ENCODE measurements at places on chromosomes 12 and 14. TPM values are rescaled to one million over a fixed set of nuclear protein-coding genes. Genes with fewer than 3 reads are reported as not detected.

DNA sequence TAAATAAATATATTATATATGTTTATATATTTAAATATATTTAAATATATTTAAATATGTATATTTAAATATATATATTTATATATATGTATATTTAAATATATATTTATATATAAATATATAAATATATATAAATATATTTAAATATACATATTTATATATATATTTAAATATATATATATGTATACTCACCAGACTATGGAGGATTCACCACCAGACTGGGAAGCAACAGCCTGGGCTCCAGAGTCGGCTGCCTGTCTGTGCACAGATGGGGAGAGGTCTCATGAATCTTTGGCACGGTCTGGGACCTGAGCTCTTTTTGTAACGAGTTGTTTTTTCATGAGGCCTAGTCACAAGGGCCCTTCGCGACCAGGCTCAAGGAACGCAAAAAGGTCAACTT, 21.3 kb downstream of the NOC4L start:
- peaks cover 13% of the 10 kb centered on the region for H3K27me3 ChIP-seq
- no peak overlapping the region for H3K4me3 ChIP-seq
- H3K36me3 ChIP-seq: no peaks in the 10 kb centered on the region

- no peaks in the 10 kb centered on the region for H3K4me1 ChIP-seq
- no peaks in the 10 kb centered on the region for H3K27me3 ChIP-seq
- DNase-seq: no peak
- no peak overlapping the region for H3K4me3 ChIP-seq
- H3K36me3 ChIP-seq: no peaks in the 10 kb centered on the region
Measured at GRCh38 chr12:14975457-14975856, 2.6 kb downstream of the PDE6H start.

GRCh38 chr12:119589097-119589496, 4.5 kb upstream of the TMEM233 start:
- no peaks in the 10 kb centered on the region for H3K4me1 ChIP-seq
- H3K27me3 ChIP-seq: peaks cover 5% of the 10 kb centered on the region
- no peak overlapping the region for H3K4me3 ChIP-seq

GRCh38 chr12:53862831-53863230, 75.8 kb upstream of the HOXC13 start:
- peaks cover 7% of the 10 kb centered on the region for H3K27me3 ChIP-seq
- no peak overlapping the region for H3K27ac ChIP-seq
- H3K4me1 ChIP-seq: no peaks in the 10 kb centered on the region
- H3K36me3 ChIP-seq: no peaks in the 10 kb centered on the region
- H3K4me3 ChIP-seq: no peak overlapping the region
- DNase-seq: peak; percentile 2

The MARS1 gene
- 164 TPM for polyA plus RNA-seq

DNA sequence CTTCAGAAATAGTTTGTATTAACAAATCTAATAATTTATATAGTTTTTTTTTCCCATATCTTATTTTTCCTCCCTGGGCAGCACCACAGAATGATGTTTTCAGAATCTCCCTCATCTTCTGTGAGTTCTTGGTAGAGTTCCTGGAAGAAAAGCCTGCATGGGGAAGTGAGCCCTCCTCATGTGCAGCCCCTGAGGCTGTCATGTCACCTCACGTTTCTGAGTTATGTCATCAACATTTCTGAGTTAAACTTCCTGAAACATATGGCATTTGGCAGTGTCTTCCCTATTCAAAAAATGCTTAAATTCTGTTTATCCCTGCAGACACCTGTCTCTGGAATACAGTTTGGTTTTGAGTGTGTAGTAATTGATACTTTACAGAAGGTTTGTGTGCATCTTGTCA, 979.0 kb downstream of the TMEM121 start:
- no peak overlapping the region for H3K27ac ChIP-seq
- H3K27me3 ChIP-seq: no peaks in the 10 kb centered on the region
- no peaks in the 10 kb centered on the region for H3K4me1 ChIP-seq

The TBX3 gene
- polyA plus RNA-seq: 40.5 TPM

The CEBPE gene
- polyA plus RNA-seq: not detected

- no peak for DNase-seq
- H3K4me3 ChIP-seq: no peak overlapping the region
- H3K27ac ChIP-seq: no peak overlapping the region
- H3K4me1 ChIP-seq: no peaks in the 10 kb centered on the region
- H3K36me3 ChIP-seq: no peaks in the 10 kb centered on the region
Measured at GRCh38 chr14:21669284-21669683, 4.3 kb downstream of the OR4E1 start.

- H3K27me3 ChIP-seq: no peaks in the 10 kb centered on the region
- H3K36me3 ChIP-seq: no peaks in the 10 kb centered on the region
- no peak overlapping the region for H3K27ac ChIP-seq
- no peak for DNase-seq
Measured at GRCh38 chr12:119528241-119528640, 65.3 kb upstream of the TMEM233 start.

GRCh38 chr12:90871726-90872096, 83.3 kb downstream of the CCER1 start:
- no peaks in the 10 kb centered on the region for H3K27me3 ChIP-seq
- H3K36me3 ChIP-seq: no peaks in the 10 kb centered on the region
- H3K27ac ChIP-seq: no peak overlapping the region

The WASHC3 gene
- polyA plus RNA-seq: 54.8 TPM

DNA sequence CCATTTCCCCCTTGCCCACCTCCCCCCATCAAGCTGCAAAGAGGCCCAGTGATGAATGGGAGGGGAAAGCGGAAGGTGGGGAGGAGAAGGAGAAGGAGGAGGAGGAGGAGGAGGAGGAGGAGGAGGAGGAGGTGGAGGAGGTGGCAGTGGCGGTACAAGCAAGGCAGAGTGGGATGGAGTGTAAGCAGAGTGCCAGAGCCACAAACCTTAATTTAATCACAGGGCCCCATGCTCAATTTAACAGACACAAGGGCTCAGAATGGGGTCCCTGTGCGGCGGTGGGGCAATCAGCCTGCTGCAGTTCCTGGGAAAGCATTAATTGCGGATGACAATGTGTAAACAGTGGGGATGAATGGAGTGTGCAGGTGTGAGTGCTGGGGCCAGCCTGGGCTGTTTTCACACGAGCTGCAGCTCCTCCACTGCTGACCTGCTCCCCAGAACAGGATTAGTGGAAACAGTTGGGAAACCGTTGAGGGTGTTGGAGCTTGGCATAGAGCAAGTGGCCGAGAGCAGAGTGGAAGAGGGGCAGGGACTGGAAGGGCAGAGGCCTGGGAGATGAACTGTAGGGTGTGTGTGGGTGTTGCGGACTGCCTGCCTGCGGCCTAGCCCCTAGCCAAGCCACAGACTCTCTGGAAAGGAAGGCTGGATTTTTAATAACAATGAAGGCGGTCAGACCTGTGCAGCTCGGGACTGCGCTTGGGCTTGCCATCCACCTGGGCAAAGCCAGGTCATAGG, 36.4 kb upstream of the SMOC1 start:
- DNase-seq: no peak
- H3K36me3 ChIP-seq: no peaks in the 10 kb centered on the region
- no peaks in the 10 kb centered on the region for H3K4me1 ChIP-seq
- H3K4me3 ChIP-seq: no peak overlapping the region
- no peak overlapping the region for H3K27ac ChIP-seq
- peaks cover 45% of the 10 kb centered on the region for H3K27me3 ChIP-seq

The CD69 gene
- polyA plus RNA-seq: not detected

The LPAR5 gene
- not detected for polyA plus RNA-seq

The SERPINA12 gene
- polyA plus RNA-seq: not detected

DNA sequence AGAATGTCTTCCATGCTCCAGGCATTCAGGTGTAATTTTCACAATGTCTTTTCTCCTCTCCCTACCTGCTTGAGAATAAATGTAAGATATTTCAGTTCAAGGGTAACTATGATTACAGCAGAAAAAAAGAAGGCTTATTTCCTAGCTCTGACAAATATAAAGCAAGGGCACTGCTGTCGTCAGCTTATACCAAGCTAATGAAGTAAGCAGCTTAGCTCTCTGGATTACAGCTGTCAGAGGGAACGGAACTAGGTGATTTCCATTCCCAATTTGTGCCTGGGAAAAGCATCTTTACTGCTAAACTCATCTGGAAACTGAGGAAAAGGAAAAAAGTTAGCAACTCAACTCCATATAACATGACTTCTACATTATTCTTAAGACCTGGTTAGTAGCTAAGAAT, 56.5 kb downstream of the ZFYVE26 start:
- H3K27ac ChIP-seq: no peak overlapping the region
- DNase-seq: no peak
- H3K4me3 ChIP-seq: no peak overlapping the region
- H3K36me3 ChIP-seq: peaks cover 26% of the 10 kb centered on the region
- no peaks in the 10 kb centered on the region for H3K27me3 ChIP-seq
- H3K4me1 ChIP-seq: no peaks in the 10 kb centered on the region

The TMEM119 gene
- 8.4 TPM for polyA plus RNA-seq

The ANGEL1 gene
- 8.4 TPM for polyA plus RNA-seq

The LGR5 gene
- not detected for polyA plus RNA-seq

DNA sequence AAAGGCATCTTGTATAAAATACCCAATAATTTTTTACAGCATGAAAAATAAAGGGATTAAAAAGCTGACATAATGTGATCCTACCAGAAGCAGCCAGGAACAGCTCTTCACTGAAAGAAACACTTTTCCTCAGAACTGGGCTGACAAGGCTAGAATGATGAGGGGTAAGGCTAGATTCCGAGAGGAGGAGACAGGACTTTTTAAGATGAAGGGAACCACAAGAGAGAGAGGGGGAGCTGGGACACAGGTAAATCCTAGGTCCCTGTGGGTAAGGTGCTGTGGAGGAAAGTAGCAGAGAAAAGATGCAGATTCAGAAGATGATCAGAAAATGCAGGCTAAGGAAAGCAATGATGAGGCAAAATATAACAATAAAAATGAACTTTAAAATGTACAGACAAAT, 29.5 kb downstream of the C2CD5 start:
- no peak overlapping the region for H3K4me3 ChIP-seq
- H3K27me3 ChIP-seq: no peaks in the 10 kb centered on the region
- no peak overlapping the region for H3K27ac ChIP-seq
- H3K4me1 ChIP-seq: no peaks in the 10 kb centered on the region
- DNase-seq: no peak

The ZC2HC1C gene
- polyA plus RNA-seq: 0.36 TPM

The C14orf39 gene
- polyA plus RNA-seq: 0.70 TPM

DNA sequence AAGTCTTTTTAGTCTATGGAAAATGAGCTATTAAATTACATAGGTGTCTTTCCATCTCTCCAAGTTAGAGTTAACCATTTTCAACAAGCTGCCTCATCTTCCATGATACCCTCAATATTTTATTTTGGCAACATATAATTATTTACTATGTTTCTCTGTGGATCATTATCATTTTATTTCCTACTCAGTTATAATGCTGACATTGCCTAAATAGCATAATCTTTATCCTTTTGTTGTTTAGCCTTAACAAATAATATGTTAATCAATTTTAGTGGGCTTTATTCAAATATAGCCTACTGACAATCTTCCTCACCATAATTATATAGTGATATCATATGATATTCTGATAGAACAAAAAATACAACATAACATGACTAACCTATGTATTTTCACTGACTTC, 1044.8 kb upstream of the FOXG1 start:
- no peak overlapping the region for H3K27ac ChIP-seq
- H3K27me3 ChIP-seq: no peaks in the 10 kb centered on the region
- no peak for DNase-seq
- no peaks in the 10 kb centered on the region for H3K4me1 ChIP-seq
- no peaks in the 10 kb centered on the region for H3K36me3 ChIP-seq

DNA sequence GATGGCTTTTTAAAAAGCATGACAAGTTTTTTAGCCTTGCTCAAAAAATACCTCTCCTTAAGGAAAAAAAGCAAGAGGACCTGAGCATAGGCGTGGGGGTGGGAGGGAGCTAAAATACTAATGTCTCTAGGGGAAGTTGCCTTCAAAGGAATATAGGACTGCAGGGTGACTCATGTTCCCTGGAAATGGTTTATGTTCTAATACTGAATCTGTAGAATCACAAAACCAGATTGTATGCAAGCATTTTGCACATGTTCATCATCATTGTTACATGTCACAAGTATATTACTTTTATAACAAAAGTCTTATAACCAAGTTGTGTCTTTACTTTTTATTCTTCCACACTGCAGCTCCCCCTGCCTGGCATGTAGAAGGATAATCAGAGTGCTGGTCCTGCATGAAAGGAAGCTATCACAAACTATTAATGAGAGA, 36.6 kb downstream of the GPR135 start:
- no peaks in the 10 kb centered on the region for H3K27me3 ChIP-seq
- no peak overlapping the region for H3K4me3 ChIP-seq
- peak; percentile 83 for DNase-seq
- no peaks in the 10 kb centered on the region for H3K36me3 ChIP-seq

- H3K4me3 ChIP-seq: no peak overlapping the region
- H3K4me1 ChIP-seq: peaks cover 6% of the 10 kb centered on the region
- H3K27ac ChIP-seq: no peak overlapping the region
- H3K36me3 ChIP-seq: no peaks in the 10 kb centered on the region
Measured at GRCh38 chr14:53793790-53794505, 162.7 kb downstream of the BMP4 start.

DNA sequence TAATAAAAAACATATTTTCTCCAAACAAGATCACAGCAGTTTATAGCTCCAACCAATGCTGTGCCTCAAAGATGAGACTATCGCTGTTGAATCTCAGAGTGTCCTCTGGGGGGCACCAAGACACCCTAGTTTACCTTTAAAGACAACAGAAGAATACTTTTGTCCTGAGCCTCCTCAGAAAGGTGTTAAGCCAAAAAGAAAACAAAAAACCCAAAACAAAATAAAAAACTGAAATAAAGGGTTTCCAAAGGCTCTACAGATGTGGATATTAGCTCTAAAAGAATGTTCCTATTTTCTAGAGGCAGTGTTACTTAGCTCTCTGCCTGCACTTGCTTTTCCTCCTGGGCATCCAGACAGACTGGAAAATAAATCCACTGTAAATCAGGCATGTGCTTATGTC, 86.9 kb upstream of the TTC7B start:
- DNase-seq: peak; percentile 53
- H3K27me3 ChIP-seq: no peaks in the 10 kb centered on the region
- no peaks in the 10 kb centered on the region for H3K4me1 ChIP-seq
- no peak overlapping the region for H3K4me3 ChIP-seq
- H3K27ac ChIP-seq: no peak overlapping the region

GRCh38 chr14:81826081-81826480, 292.4 kb upstream of the SEL1L start:
- no peaks in the 10 kb centered on the region for H3K27me3 ChIP-seq
- H3K36me3 ChIP-seq: no peaks in the 10 kb centered on the region
- H3K4me3 ChIP-seq: no peak overlapping the region
- no peak for DNase-seq
- H3K27ac ChIP-seq: no peak overlapping the region

DNA sequence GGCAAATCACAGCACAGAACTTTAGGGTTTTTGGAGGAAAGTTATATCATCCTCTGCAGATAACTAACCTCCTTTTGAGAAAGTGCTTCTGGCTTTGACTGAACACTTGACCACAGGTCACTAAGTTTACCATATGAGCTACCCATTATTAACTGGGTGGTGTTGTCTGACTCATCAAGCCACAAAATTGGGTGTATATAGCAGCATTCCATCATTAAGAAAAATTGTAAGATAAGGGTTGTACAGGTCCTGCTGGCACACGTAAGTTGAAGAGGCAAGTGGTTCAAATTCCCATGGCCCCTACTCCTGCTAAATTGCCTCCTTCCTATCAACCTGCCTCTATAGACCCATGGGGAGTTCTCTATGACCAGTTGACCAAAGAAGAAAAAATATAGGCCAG, 39.5 kb downstream of the L2HGDH start:
- no peak overlapping the region for H3K27ac ChIP-seq
- H3K4me1 ChIP-seq: peaks cover 2% of the 10 kb centered on the region
- no peaks in the 10 kb centered on the region for H3K27me3 ChIP-seq
- no peak overlapping the region for H3K4me3 ChIP-seq
- no peaks in the 10 kb centered on the region for H3K36me3 ChIP-seq

- H3K27me3 ChIP-seq: no peaks in the 10 kb centered on the region
- H3K27ac ChIP-seq: no peak overlapping the region
- H3K4me3 ChIP-seq: no peak overlapping the region
- no peaks in the 10 kb centered on the region for H3K36me3 ChIP-seq
- no peaks in the 10 kb centered on the region for H3K4me1 ChIP-seq
Measured at GRCh38 chr14:81386290-81386745, 13.8 kb downstream of the STON2 start.

The DNAJC22 gene
- polyA plus RNA-seq: 8.1 TPM

Data from IMR-90 (cell line).